ENCODE measurements at places on chromosomes 12 and 14.

- DNase-seq: no peak
Measured at GRCh38 chr12:57889500-57889989, 43.0 kb upstream of the CTDSP2 start.

GRCh38 chr12:100174495-100174894 is 26.1 kb upstream of the ACTR6 start:
- DNase-seq: no peak

DNA sequence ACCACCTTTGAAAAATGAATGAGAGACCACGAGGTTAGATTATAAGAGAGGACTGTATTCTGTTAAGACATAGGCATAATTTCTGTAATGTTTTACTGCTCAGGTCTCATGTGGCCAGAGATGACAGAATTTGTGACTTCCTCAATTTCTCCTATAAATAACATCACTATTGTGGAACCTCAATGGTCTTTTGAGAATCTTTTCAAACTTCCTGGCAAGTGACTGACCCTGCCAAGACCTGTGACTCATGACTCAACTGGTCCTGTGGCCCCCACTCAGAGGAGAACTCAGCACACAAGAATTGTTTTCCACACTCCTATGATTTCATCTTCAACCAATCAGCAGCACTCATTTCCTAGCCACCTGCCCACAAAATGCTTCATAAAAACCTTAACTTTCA is 508.2 kb upstream of the ATP2B1 start:
- no peak for DNase-seq

GRCh38 chr12:75750716-75751306 is 239.4 kb upstream of the KRR1 start:
- DNase-seq: no peak

GRCh38 chr12:93758801-93759373 is 81.7 kb downstream of the CRADD start:
- DNase-seq: no peak

DNA sequence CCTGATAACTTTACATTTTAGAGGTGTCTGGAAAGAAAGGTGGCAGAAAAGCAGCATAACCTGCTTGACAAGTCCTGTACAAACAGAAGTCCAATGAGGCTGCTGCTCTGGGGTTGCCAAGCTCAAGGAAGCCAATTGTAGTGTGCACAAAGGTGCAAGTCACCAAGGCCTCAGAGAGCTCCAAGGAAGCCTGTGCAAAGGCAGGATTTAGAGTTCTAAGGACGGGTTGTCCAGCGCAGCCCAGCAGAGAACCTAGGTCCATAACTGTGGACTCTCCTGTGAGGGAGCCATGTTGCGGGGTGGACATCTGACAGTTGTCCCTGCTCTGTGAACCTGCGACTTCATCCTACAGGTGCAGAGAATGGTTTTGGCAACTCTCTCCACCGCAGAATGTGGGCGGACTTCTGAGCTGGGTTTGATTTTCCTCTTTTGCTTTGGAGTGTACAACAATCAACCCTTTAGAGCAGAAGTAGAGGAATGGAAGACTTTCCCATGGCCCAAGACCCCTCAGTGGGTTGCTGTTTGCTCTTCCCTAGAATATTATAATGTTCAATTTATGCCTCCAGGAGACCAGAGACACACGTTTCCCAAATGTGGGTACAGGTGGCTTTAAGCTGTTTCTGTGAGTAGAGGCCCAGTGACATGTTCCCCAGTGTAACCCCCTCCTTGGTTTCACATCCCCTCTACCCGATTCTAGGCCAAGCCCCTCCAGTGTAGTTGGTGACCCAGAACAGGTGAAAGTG is 81.0 kb downstream of the ETV6 start:
- peak; percentile 83 for DNase-seq

DNA sequence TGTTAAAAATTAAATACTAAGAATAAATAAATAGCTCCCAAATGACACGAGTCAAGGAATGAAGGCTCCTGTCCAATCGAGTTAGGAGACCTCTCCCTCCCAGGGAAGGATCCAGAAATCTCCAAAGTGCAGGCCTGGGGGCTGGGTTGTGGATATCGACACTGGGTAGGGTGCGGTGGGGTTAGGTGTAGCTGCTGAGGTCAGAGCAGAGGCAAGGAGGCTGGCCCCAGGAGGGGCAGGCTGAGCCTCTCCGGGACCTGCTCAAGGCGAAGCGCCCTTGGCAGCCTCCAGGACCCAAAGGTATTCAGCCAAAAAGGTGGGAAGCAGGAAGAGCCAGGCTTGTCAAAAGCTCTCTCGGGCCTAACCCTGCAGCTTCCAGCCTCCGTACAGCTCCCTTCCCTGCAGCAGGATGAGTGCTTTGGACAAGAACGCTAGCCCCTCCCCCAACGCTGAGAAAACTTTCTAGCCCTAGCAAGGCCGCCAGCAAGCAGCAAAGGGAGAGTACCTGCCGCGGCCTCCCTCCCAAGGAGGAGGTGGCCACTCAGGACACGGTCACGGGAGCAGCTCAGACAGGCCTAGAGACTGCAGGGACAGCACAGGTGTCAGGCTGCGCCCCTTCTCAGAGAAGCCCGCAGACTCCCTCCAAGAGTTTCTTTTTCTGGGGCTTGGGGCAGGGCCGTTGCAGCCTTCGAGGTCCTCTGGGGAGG is 3.7 kb upstream of the PNMA1 start:
- DNase-seq: no peak

DNA sequence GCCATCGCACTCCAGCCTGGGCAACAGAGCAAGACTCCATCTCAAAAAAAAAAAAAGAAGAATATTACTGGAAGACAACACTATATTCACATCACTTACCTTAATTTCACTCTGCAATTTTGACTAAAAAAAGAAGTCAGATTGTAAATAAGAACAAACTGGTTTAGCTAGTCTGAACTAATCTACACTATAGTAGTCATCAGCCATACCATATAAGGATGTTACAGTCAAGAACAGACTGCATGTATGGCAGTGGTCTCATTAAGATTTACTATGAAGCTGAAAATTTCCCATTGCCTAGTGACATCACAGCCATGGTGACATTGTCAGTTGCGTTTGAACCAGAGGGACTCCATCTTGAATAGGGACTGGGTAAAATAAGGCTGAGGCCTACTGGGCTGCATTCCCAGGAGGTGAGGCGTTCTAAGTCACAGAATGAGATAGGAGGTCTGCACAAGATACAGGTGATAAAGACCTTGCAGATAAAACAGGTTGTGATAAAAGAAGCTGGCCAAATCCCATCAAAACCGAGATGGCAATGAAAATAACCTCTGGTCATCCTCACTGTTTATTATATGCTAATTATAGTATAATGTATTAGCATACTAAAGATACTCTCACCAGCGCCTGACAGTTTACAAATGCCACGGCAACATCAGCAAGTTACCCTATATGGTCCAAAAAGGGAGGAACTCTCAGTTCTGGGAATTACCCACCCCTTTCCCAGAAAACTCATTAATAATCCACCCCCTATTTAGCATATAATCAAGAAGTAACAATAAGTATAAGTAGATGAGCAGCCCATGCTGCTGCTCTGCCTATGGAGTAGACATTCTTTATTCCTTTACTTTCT is 51.2 kb downstream of the OSBPL8 start:
- DNase-seq: no peak

DNA sequence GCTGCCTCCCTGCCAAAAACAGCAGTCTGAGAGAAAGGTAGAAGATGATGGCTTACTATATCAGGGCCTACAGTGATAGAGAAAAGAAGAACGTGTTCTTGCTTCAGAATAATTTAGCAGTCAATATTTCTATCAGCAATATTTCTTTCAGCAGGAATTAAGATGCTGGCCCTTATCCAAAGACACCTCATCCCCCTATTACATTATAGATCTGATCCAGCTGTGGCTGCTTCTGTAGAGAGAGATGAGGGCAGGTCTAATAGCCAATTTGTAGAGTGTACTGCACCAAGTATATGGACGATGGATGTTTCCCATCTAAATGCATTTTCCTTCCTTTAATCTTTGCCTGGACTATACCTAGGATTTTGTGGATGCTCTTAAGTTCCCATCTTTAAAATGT is 451.7 kb downstream of the NPAS3 start:
- no peak for DNase-seq

DNA sequence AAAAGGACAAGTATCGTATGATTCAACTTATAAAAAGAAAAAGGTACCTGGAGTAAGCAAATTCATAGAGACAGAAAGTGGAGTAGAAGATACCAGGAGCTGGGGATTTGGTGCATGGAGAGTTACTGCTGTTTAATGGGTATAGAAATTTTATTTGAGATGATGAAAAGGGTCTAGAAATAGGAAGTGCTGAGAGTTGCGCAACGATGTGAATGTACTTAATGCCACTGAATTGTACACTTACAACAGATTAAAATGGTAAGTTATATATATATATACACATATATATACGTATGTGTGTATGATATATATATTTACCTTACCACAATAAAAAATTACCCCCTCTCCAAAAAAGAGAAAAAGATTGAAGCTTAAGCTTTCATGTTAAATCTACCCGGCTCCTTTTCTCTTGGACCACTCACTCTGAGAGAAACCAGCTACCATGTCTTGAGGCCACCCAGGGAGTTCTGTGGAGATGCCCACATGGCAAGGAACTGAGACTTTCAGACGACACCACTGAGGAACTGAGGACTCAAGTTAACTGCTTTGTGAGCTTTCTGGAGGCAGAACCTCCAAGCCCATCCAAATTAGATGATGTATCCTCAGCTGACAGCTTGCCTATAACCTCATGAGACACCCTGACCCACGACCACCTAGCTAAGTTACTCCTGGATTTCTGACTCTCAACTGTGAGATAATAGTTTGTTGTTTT is 130.0 kb upstream of the BTG1 start:
- no peak for DNase-seq

- DNase-seq: peak; percentile 64
Measured at GRCh38 chr12:75850721-75851462, 180.7 kb downstream of the PHLDA1 start.

DNA sequence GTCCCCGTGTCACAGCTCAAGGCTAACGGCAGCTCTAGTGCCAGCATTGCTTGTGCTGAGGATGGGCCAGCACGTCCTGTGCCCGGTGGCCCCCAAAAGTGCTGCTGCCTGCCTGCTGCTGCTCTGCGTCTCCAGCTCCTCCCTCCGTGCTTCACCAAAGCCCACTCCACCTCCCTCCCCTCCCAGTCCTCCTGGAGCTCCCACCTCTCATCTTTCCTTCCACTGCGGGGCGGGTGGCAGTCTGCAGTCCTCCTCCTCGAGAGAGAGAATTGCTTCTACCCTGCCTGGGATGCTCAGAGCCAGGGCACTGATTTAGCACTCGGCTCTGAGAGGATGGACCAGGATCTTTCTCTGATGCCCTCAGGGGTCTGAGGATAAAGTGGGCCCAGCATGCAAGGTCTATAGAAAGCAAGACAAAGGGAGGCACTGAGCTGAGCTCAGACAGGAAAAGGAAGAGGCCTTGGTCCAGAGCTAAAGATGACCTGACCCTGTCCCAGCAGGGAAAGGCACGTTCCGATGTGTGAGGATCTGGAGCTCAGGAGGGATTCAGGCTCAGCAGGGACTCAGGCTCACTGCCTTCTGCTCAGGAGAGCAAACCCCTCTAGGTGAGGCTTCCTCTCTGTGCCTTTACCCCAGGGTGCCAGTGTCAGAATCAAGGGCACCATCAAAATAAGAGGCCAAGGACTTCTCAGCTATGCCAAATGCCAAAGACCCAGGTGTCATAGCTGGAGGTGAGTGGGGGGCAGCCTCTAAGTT is 113.1 kb upstream of the FKBP4 start:
- DNase-seq: no peak

- no peak for DNase-seq
Measured at GRCh38 chr12:1339618-1340319, 254.6 kb downstream of the FBXL14 start.

DNA sequence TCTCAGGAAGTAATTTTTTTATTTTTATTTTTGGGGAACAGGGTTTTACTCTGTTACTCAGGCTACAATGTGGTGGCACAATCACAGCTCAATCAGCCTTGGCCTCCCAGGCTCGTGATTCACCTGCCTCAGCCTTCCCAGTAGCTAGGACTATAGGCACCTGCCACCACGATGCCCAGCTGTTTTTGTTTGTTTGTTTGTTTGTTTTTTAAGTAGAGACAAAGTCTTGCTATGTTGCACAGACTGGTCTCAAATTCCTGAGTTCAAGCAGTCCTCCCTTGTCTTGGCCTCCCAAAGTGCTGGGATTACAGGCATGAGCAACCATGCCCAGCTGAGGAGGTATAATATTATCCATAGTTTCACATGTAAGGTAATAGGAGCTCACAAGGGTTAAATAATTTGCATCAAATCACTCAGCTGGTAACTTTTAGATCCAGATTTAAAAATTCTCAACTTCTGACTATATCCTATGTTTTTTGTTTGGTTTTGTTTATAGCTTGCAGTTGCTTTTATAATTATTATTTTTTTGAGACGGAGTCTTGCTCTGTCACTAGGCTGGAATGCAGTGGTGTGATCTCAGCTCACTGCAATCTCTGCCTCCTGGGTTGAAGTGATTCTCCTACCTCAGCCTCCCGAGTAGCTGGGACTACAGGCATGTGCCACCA is 629.3 kb downstream of the DIO2 start:
- DNase-seq: no peak

- no peak for DNase-seq
Measured at GRCh38 chr12:102095677-102096263, 24.1 kb downstream of the NUP37 start.

DNA sequence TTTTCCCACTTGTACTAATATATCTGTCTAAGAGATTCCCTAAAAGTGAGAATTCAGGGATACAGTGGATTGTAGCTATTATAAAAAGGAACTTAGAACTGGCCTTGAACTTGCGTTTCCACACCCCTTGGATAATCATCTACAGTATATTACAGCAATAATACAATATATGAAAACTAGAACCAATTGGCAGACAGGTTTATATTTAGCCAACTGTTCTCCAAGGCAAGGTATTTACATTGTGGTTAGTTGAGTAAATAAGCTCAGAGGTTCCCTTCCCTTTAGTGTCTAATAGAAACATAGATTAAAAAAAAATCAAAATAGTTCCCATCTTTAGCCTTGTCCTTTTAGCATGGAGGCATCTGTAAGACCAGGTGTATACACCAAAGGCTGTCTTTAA is 42.1 kb downstream of the LIMA1 start:
- DNase-seq: no peak

DNA sequence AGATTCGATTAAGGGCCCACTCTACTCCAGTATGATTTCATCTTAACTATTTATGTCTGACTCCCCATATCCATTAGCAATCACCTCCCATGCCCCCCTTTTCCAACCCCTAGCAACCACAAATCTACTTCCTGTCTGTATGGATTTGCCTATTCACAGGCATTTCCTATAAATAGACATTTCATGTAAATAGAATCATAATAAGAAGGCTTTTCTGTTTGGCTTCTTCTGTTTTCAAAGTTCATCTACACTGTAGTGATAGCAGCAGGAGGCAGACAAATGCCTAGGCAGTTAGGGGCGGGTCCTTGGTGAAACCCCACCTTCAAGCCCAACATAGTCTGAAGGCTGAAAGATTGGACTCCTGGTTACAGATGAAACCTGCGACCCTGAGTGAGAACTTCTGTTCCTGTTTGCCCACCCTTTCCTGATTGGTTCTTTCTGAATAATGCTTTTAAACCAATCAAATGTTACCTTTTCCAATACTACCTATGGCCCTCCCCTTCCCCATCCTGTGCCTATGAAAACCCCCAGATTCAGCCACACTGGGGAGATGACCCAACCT is 62.1 kb upstream of the HECTD1 start:
- DNase-seq: no peak

All from epithelial cell of prostate (primary cell).